Bladder microvascular endothelial cell (primary cell): ENCODE measurements at places on chromosomes 2 and 18. TPM values are rescaled to one million over a fixed set of nuclear protein-coding genes. Genes with fewer than 3 reads are reported as not detected.

TPRKB gene
- 20.3 and 27.2 TPM in 2 replicates for total RNA-seq

DLGAP1 gene
- 3.7 TPM in 1 of 2 replicates, not detected in the other for total RNA-seq

EVX2 gene
- total RNA-seq = not detected in 2 replicates

C2orf80 gene
- total RNA-seq = not detected in 2 replicates

SERPINB12 gene
- total RNA-seq = not detected in 2 replicates

GAL3ST2 gene
- not detected in 2 replicates for total RNA-seq

CCDC121 gene
- 1.8 and 2.6 TPM in 2 replicates for total RNA-seq

RAB17 gene
- 0.97 and 6.8 TPM in 2 replicates for total RNA-seq

TEX44 gene
- total RNA-seq = not detected in 2 replicates

TMEM247 gene
- total RNA-seq = not detected in 2 replicates

TRIM43B gene
- total RNA-seq = 0.16 TPM in 1 of 2 replicates, not detected in the other

SRD5A2 gene
- not detected in 2 replicates for total RNA-seq

EFHD1 gene
- 0.06 and 0.16 TPM in 2 replicates for total RNA-seq

MCEE gene
- 7.6 and 9.9 TPM in 2 replicates for total RNA-seq

MEIS1 gene
- 1.6 and 25.0 TPM in 2 replicates for total RNA-seq

CCDC141 gene
- under 0.01 and 0.57 TPM in 2 replicates for total RNA-seq

INPP1 gene
- 18.6 and 19.6 TPM in 2 replicates for total RNA-seq

SMAD2 gene
- 34.2 and 157 TPM in 2 replicates for total RNA-seq

ALPP gene
- not detected in 2 replicates for total RNA-seq

PROC gene
- total RNA-seq = not detected in 2 replicates

RBM43 gene
- 2.5 and 2.6 TPM in 2 replicates for total RNA-seq

DQX1 gene
- total RNA-seq = 0.16 TPM in 1 of 2 replicates, not detected in the other

GPAT2 gene
- total RNA-seq = 11.3 and 13.9 TPM in 2 replicates

RGPD3 gene
- under 0.01 and 0.19 TPM in 2 replicates for total RNA-seq

TBR1 gene
- total RNA-seq = under 0.01 TPM in 1 of 2 replicates, not detected in the other

TLX2 gene
- not detected in 2 replicates for total RNA-seq

PSD4 gene
- total RNA-seq = 0.38 and 0.49 TPM in 2 replicates

BMP10 gene
- not detected in 2 replicates for total RNA-seq

CFAP65 gene
- total RNA-seq = not detected in 2 replicates

GCG gene
- total RNA-seq = not detected in 2 replicates

GPR35 gene
- 0.16 and 0.50 TPM in 2 replicates for total RNA-seq

MIB1 gene
- total RNA-seq = 31.2 and 84.3 TPM in 2 replicates

RAX gene
- total RNA-seq = not detected in 2 replicates

POTEJ gene
- total RNA-seq = 0.16 and 0.63 TPM in 2 replicates

GNLY gene
- total RNA-seq = not detected in 2 replicates

FLACC1 gene
- total RNA-seq = 0.49 and 1.3 TPM in 2 replicates

RAB27B gene
- under 0.01 TPM in 1 of 2 replicates, not detected in the other for total RNA-seq

SERPINB4 gene
- 0.65 TPM in 1 of 2 replicates, not detected in the other for total RNA-seq

ASB1 gene
- total RNA-seq = 4.4 and 15.2 TPM in 2 replicates

UGT1A10 gene
- total RNA-seq = 0.06 TPM in 1 of 2 replicates, not detected in the other

TFCP2L1 gene
- under 0.01 TPM in 1 of 2 replicates, not detected in the other for total RNA-seq

NEB gene
- 0.16 and 1.1 TPM in 2 replicates for total RNA-seq

KCNJ13 gene
- not detected in 2 replicates for total RNA-seq

UGT1A3 gene
- not detected in 2 replicates for total RNA-seq

ANKRD30B gene
- not detected in 2 replicates for total RNA-seq
